Renal cortical epithelial cell (primary cell): ENCODE measurements at places on chromosomes 2 and 18. TPM values are rescaled to one million over a fixed set of nuclear protein-coding genes. Genes with fewer than 3 reads are reported as not detected.

- DNase-seq: no peak
Observed at GRCh38 chr2:148519013-148519412, 125.5 kb upstream of the EPC2 start.

GRCh38 chr2:207897541-207898353 is 127.6 kb downstream of the PLEKHM3 start:
- no peak for DNase-seq

GRCh38 chr2:65379721-65380171 is 52.7 kb downstream of the SPRED2 start:
- peak; percentile 51 for DNase-seq

GRCh38 chr2:174901075-174901474 is 104.1 kb downstream of the CHN1 start:
- DNase-seq: no peak

GRCh38 chr2:44759823-44760222 is 181.7 kb upstream of the SIX3 start:
- DNase-seq: no peak

DNA sequence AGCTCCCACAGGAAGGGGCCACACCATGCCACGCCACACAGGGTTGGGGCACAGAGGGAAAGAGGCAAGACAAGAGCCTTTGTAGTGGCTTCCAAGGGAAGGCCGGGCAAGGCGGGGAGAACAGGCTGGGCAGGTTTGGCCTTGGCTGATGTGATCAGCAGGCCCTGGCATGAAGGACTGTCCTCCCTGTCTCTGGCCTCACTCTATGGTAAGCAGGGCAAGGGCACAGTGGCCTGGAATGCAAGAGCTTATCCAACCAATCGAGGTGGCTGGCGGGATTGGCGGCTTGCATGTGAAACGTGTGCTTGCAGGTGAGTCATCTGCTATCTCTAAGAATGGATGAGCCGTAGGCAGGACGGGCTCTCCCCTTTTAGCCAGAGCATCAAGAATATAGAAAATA is 6.4 kb upstream of the ATP9B start:
- DNase-seq: no peak

- no peak for DNase-seq
Observed at GRCh38 chr2:70724366-70724765, 43.6 kb downstream of the ADD2 start.

GRCh38 chr2:197324801-197325200 is 14.2 kb upstream of the ANKRD44 start:
- DNase-seq: peak; percentile 63

GRCh38 chr2:72862239-72862988 is 24.8 kb upstream of the SPR start:
- peak; percentile 75 for DNase-seq

- no peak for DNase-seq
Observed at GRCh38 chr2:25305775-25306174, 36.0 kb downstream of the DNMT3A start.

DNA sequence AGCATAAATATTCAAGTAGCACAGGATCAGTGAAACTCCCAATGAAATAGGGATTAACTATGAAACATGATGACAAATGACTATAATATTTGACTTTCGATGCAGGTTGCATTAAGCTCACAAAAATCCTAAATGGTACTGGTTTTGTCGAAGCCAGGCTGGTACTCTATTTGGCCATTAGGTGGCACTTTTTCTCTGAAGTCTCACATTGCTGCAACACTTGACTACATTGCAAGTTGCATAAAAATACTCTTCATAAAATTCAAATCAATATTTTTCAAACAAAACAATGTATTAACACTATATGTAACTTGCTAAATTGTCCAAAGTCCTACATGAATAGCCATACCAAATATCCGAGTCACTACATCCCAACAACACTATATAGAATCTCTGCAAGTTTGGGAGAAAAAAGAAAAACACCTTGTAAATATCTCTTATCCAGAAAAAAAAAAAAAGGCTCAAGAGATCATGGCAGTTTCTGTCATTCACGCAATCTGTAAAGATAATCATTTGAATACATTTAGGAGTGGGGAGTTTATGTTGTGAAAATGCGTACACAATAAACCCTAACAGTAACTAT is 9.5 kb downstream of the RTTN start:
- DNase-seq: peak; percentile 63

BMP10 gene
- not detected in 2 replicates for total RNA-seq

DCC gene
- not detected in 2 replicates for total RNA-seq
